Fibroblast of upper back skin (primary cell): ENCODE measurements at places on chromosomes 7 and 10.

DNA sequence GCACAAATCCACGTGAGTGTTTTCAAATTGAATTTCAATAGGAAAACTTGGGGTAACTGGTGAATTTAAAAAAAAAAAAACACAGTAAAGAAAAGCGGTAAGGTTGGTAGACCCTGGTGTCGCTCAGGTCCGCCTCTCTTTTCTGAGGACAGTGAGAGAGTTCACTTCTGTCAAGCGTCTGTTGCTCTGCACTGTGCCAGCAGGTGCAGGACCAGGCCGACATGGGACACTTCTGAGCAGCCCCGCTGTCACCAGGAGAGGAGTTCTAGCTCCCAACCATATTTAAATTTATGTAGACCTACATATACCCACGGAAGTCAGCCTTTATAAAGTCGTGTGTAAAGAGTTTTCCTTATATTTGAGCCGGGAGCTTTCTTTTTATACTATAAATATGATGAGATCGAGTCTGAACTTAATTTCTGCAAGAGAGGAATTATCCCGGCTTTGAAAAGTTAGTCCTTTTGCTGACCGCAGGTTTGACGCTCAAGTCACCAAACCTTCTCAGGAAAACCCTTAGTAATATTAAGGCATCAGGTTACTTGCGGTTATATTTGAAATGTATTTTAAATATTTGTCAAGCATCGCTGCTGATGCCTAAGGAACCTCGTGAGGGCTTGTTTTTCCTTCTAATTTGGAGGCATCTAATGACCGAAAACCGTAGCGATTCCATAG, 531 bp downstream of the IKZF1 start:
- no peak for DNase-seq

GRCh38 chr10:64574371-64574770, 1053.2 kb downstream of the REEP3 start:
- DNase-seq: no peak

DNA sequence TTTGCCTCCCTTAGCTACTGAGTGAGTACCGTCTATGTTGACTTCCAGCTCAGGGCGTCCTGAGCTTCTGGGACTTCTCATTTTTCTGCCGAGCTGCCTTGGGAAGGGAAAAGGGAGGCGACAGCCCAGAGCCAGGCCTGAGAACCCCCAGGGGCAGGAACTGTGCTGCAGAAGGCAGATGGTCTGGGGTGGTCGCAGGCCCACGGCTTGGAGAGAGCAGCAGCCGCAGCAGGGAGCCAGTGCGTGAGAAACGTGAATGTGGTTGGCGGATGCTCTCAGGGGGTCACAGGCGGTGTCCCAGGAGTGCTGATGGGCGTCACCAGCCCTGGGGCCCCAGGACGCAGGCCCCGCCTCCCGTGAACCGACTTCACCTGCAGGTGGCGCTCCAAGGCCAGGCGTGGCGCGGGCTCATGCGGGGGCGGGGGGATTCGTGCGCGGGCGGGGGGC, 9.2 kb upstream of the PWWP2B start:
- peak; percentile 56 for DNase-seq

DNA sequence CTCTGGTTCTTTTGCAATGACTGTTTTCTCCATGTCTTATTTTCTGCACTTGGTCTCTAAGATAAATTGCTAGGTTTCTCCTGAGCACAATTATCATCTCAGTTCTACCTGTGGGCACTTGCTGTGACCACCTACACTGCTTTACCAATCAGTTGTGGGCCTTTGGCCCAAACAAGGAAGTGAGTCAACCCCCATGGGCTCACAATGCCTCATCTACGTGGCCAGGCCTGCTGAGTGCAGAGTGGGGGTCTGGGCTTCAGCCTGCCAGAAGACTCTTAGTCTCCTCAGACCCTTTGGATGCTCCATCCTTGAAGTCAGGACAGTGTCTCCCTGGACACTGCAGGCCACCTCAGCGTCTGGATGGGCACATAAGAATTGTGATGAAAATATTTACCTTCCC, 20.3 kb downstream of the SCART1 start:
- no peak for DNase-seq

- DNase-seq: peak; percentile 59
Observed at GRCh38 chr10:43844221-43844620, 195.5 kb upstream of the ZNF32 start.

GRCh38 chr10:116835658-116836057, 13.6 kb upstream of the ENO4 start:
- DNase-seq: no peak

DNA sequence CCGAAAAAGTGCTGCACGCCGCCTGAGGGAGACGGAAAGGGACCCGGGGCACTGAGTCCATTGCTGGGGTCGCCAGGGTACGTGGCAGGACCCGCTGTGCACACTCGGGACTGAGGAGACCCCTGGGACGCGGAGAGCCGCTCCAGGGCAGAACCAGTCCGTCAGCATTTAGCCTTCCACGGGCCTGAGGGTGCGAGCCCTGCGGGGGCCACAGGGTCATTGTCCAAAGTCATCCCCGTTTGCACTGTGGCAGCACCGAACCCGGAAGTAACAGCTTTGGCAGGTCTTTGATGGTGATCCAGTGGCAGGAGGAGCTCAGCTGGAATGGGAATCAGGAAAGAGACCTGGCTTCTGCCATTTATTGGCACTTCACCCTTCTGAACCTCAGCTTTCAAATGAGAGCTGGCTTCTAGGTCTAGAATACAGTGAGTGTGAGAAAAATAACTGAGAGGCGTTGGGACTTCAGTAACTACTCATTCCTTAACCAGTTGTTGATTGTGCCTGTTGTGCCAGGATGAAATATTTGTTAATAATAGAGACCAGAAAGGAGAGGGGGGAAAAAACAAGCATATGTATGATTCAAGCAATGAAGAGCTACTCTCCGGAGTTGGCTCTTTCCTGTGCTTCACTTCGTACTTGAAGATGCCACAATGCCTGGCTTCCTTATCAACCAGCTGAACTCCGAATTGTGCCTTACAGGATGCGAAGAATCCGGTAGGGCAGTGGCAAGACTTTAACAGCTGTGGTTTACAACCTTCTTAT, 811 bp upstream of the ARHGAP12 start:
- DNase-seq: no peak

DNA sequence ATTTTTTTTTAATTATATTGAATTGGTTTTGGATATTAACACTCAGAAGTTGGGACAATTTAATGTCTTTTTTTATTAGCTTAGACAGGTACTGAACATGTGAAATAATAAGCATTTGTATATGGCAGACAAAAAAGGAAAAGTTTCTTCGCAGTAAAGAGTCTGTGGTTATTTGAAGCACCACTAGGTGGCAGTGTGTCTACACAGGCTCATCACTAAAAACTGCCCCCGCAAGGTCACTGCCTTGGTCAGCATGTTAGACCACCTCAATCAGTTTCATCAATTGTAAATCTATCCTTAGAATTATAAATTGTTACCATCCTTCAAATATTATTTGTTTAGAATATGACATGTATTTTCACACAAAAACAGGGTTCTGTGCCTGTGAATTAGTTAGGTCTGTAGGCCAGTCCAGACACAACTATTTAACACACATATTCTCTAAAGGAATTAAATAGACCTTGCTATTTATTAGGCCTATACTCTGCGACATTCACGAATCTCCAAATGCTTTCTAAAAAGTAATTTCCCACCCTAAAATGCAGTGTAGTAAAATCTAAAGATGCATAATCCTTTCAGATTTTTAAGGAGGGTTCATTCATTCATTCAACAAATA, 17.0 kb downstream of the PNLIPRP3 start:
- peak; percentile 23 for DNase-seq

GRCh38 chr10:84237199-84238051, 3.9 kb downstream of the LRIT1 start:
- no peak for DNase-seq

- DNase-seq: no peak
Observed at GRCh38 chr7:28747404-28747803, 210.7 kb downstream of the TRIL start.

GRCh38 chr10:131846240-131847101, 54.3 kb upstream of the PPP2R2D start:
- DNase-seq: no peak

DNA sequence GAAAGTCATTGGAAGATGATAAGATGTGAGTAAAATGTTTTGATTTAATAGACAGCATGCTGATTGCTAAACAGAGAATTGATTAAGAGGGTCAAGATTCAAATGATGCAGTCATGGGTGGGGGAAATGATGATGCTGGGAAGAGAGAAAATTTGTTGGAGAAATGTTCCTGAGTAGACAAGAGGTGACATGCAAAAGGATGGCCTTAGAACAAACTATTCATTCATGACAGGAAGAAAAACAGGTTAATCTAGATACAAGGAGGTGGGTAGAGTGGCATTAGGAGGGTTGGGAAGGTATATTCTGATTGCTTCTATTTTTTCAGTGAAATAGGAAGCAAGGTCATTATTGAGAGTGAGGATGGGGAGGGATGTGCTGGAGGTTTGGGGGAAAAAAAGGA, 146.7 kb downstream of the SEM1 start:
- no peak for DNase-seq

- DNase-seq: no peak
Observed at GRCh38 chr7:50739744-50740435, 42.8 kb downstream of the GRB10 start.

DNA sequence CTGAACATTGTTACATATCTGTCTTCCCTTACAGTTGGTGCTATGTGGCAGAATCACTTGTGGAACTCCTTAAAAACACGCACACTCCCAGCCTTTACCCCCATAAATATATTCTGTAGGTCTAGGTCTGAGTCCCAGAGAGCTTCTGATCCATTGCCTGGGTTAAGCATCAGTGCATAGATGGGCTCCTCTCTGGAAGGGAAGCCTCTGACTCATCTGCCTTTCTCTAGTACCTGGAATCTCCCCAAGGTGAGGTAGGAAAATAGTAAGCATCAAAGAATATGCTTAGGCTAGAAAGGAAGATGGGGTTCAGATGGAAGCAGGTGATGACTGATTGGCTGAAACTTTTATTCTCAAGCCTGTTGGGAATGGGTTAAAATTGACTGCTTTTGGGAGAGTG, 26.1 kb downstream of the PROSER2 start:
- DNase-seq: no peak

DNA sequence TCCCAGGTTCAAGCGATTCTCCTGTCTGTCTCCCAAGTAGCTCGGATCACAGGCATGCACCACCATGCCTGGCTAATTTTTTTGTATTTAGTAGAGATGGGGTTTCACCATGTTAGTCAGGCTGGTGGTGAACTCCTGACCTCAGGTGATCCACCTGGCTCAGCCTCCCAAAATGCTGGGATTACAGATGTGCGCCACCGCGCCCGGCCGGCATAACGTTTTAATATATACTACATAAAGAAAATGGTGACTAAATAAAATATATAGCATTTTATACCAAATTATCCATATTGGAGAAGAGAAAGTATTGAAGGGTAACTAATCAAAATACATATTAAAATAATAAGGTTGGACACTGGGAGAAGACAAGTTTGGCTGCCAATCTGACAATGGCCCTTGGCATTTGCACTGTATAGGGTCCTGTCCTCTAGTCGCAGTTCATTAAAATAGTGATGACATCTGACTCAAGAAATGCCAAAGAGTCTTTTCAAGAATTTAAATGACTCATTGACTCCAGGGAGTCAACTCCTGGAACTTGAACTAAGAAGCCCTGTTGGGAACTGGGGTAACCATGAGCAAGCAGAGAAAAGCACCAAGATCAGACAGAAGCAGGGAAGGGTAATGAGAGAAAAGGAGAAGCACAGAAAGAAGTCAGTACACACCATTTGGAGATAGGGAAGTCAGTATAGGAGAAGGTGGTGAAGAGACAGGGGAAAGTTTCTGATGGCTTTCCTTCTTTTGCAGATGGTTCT, 91.1 kb downstream of the CH25H start:
- DNase-seq: peak; percentile 92

GRCh38 chr10:124012583-124012982, 80.8 kb downstream of the CHST15 start:
- no peak for DNase-seq
